ENCODE measurements at places on chromosomes 11 and 22. TPM values are rescaled to one million over a fixed set of nuclear protein-coding genes. Genes with fewer than 3 reads are reported as not detected.
A peak's percentile ranks its signal among the peaks of the same experiment; 100 is the strongest.

GRCh38 chr11:121588747-121589146 is 136.0 kb upstream of the SORL1-AS1 start:
- DNase-seq = no peak

DNA sequence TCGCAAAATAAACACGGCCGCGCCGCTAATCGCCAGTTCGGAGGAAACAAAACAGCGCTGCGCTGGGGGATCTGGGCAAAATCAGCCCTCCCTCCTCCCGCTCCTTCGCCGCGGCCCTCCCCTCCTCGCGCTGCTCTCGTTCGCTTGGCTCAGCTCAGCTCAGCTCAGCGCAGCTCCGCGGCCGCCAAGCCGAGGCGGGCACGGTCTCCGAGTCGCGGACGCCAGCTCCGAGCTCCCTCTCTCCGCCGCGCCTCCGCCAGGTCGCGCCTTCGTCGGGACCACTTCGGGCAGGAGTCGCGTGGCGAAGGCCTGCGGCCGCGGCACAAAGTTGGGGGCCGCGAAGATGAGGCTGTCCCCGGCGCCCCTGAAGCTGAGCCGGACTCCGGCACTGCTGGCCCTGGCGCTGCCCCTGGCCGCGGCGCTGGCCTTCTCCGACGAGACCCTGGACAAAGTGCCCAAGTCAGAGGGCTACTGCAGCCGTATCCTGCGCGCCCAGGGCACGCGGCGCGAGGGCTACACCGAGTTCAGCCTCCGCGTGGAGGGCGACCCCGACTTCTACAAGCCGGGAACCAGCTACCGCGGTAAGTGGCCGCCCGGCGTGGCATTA is at the start of gene SPON1:
Gene SPON1, plus strand, starts transcription at position 162 of the 607 bp plus-strand sequence. Its CDS starts 182 bp downstream, at position 344.
- peak; percentile 51 for DNase-seq

GRCh38 chr22:46366327-46366731 is 30.8 kb downstream of the TRMU start:
- DNase-seq = no peak

Gene CRYAB
- total RNA-seq = not detected

Gene TCIRG1
- total RNA-seq = 154 TPM

Gene OR5M10
- not detected for total RNA-seq
